ENCODE measurements at places on chromosomes 6 and 20.

DNA sequence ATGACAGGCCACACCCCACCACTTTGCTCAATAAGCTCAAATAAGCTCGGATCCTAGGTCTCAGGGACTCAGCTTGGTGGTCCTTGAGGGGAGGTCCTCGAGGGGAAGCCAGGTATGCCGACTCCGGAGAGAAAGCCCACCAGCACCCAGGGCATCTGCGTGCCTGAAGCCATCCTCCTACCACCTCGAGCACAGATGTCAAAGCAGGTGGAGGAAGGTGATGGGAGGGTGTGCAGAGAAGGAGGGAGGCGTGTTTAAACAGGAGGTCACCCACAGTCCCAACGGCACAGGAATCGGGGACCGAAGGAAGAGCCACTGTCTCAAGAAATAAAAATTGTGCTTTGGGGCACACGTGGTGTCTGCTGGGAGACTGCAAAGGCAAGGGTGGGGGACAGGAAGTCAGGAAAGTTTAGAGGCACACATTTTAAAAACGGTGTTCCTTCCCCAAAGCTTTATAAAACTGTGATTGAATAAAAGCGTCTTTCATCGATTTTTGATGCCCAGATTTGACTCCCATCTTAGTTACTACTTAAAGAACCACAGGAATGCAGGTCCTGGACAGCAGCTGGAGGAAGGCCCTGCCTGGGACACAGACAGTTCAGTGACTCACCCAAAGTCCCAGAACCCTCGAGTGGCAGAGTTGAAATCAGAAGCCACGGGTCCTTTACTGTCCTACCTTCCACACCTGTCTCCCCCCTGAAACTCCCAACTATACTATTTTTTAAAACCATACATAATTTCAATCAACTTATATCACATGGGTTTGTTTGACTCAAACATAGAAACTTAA, 221.0 kb upstream of the PDE10A start:
- DNase-seq: no peak

- DNase-seq: no peak
Observed at GRCh38 chr6:80988892-80989291, 763.6 kb downstream of the TENT5A start.

GRCh38 chr6:82057846-82058554, 189.5 kb downstream of the IBTK start:
- peak; percentile 12 for DNase-seq

DNA sequence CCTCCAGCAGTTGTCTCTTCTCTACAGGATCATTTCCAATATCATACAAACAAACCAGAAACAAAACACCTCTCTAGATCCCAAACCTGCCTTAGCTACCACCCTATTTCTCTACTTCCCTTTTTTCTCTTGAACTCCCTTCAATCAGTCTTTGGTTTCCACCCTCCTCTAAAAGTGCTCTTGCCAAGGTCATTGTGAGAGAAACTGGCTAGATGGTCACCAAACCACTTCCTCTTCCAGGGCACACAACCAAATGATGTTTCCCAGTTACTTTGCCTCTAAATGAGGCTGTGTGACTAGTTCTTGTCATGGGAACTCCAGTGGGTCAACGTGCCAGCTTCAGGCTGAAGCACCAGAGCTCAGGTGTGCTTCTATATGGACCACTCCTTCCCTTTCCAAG, 85.8 kb upstream of the ARMC2 start:
- no peak for DNase-seq

DNA sequence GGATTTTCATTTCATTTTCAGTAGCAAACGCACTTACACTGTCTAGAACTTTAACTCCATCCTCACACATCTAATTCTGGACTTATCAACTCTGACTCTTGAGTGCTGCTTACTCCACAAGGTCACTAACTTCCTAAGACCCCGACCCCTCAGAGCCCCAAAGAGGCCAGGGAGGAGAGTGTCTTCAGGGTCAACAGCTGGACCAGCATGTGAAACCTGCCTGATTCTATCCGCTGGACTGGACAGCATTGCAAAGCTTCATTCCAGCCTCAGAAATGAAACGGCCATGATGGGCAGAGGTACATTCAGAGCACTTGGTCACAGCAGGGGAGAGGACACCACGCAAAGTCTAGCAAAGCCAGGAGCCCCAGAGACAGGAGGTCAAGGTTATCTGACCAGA, 9.1 kb downstream of the RNASET2 start:
- no peak for DNase-seq
